ENCODE measurements at places on chromosomes 1 and 21.

- no peak for DNase-seq
These were observed 88.3 kb upstream of the SGIP1 start for GRCh38 chr1:66445492-66446181.

- DNase-seq: no peak
These were observed at the start of gene ZSWIM5 for GRCh38 chr1:45205910-45206721. Gene ZSWIM5 (minus strand): TSS chr1:45206605. CDS start chr1:45206350, 255 bp downstream.

- no peak for DNase-seq
These were observed 9.3 kb downstream of the CHI3L2 start for GRCh38 chr1:111236806-111237205.

DNA sequence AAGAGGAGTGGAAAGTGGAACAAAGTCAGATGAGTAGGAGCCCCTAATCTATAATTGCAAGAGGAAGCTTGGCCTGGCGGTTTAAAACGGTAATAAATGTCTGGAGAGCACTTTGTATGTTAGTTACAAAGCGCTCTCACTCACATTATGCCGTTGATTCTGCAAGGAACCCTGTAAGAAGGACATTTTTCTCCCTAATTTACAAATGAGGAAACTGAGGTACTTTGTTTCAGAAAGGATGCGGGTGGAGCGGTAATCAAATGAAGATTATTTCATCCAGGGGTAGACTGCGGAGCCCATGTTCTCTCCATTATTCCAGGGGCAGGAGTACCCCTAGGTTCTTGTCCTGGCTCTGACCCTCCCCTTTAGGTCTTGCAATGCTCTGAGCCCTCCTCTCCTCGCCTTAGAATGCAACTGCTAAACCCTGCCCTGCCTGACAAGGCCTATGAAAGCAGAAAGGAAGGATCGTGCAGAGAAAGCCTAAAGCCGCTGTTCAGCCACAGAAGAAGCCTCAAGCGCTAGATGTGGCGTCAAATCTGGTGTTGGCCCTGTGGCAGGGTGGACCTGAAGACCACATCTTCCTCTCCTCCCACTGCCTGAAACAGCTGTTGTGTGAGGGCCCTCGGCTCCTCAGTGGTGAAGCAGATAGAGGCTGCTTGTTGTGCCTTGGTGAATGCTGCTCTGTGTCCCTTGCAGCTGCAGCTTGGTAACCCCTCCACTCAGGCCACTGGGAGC, 588 bp upstream of the PACC1 start:
- no peak for DNase-seq

GRCh38 chr1:30147188-30147587, 576.2 kb downstream of the MATN1 start:
- no peak for DNase-seq

DNA sequence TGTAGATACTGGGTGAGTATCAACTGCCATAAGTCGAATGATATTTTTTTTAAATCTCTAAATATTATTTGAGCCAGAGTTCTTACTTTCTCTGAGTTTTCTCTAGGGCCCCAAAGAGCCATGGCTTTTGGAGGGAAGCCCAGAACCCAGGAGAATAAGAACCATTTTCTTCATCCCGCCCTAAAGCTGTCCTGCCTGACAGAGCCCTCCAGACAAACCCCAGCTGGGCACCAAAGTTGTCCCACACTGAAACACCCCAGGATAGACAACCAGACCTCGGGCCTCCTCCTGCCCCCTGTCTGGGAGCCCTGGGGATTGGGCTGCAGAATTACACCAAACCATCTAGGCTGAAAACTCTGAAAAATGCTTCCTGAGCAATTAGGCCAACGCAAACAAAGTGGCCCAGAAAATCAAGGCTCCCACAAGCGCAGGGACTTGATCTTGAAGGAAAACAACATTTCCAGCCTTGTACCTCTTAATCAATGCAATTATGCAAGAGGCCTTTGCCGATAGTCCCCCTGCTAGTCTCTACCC, 113.1 kb downstream of the RRAGC start:
- no peak for DNase-seq

- DNase-seq: no peak
These were observed 233.1 kb downstream of the KCNH1 start for GRCh38 chr1:210900820-210901219.

GRCh38 chr1:158798531-158798930, 17.5 kb upstream of the OR6N2 start:
- DNase-seq: no peak

- no peak for DNase-seq
These were observed 20.2 kb downstream of the PCSK9 start for GRCh38 chr1:55059302-55060132.

DNA sequence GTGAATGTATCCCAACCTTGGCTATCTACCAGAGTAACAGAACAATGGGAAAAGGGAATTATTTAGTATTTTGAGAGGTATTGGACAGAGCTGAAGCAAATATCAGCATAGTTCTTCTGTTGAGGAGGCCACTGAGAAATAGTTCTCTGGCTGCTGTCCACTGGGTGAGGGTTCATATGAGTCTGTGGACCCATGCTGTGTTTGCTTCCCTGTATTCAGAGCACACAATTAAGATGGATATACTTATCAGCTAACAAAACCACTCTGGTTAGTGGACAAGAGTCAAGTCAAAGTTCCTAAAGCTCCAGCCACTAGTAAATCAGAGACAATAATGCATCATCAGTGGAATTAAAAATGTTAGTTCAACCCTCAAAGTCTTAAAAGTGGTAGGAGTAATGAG, 66.1 kb downstream of the RGS18 start:
- no peak for DNase-seq

GRCh38 chr1:231139125-231139649, 22.7 kb upstream of the TRIM67 start:
- DNase-seq: peak; percentile 66

- no peak for DNase-seq
These were observed 163.2 kb upstream of the COL6A1 start for GRCh38 chr21:45818276-45818903.

GRCh38 chr1:186420311-186420710, 40.6 kb downstream of the PDC start:
- DNase-seq: no peak

DNA sequence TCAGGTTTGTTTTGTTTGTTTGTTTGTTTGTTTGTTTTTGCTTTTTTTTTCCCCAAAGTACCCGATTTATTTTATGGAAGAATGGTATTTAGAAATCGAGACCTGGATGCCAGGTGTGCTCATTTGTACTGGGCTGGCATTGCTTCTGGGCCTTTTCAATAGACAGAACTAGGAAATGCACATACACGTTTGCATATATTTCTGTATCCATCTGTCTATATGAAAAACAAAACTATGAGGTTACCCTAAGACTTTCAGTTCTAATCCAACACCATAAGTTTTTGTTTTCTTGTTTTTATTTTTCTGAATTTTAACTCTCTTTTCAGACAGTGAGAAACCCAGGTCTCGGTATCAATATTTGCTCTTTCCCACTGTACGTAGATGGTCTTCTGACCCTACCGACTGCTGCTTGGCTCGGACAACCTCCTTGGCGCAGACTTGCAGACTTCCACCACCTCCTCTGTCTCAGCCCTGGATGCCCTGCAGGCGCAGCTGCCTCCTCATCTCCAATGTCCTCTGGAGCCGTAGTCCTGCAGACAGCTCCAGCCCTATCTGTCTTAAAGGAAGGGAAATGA, 171.7 kb downstream of the NEK7 start:
- no peak for DNase-seq

DNA sequence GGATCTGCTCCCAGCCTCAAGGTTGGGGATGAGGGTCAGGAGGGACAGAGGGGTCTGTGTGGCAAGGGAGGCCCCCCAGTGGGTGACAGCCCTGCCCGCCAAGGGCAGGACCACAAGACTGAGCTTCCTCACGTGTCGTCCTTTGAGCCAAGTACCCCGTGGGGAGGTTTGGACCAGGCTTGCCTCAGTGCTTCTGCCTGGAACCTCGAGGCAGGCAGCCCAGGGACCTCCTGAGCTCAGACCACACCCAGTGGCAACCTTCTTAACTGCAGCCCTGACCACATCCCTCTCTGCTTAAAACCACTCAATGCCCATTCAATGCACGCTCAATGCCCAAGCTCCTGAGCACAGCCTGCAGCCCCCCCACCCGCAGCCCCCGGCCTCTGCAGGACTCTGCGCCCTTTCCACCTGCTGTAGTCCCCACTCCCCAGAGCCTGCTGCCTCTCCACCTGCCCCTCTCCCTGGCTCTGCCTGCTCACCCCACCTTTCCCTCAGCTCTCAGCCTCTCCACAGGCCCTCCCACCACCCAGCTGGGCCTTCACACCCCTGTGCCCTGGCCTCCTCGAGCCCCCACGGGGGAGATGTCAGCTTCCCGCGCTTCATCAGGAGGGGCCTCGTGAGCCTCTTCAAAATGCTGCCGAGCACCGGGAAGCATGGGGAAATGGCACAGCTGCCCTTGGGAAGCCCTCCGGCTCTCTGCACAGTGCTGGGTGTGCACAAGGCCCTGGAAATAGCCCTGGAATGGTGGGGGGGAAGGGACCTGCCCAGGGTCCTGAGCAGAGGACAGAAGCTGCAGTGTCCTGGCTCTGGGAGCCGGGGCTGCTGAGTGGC, 129.3 kb upstream of the VAMP3 start:
- no peak for DNase-seq

DNA sequence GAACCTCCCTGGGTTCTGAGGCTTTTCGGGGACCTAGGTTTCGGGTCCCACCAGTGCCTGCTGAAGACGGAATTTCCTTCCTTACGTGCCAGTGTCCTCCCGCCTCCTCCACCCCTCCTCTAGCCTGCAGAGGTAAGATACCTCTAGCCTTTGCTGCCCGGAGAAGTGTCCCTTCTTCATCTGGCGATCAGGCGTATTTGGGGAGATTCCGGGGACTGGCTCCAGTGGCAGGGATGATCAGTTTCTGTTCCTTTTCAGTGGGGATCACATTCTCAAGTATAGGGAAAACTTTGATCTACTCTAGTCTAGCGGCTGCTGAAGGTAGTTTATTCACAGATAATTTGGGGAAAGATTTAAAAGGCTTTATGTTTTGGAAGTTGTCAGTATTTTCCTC, 674 bp downstream of the CEP350 start:
- no peak for DNase-seq

DNA sequence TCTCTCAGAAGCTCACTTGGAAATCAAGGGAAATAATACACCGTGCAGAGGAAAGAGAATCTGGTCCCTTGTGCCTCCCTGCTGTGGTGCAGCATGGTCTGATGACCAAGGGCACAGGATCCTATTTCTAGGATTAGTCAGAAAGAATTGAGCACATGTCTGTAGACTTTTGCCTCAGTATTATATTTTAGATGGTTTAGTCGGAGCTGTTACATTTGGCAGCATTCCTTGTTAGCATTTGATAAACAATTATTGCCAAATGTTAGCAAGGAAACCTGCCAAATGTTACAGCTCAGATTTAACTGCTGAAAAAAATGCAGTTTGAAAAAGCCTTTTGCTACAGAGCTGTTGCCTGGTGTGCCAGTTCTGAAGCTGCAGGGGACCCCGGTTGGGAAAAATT, 183.5 kb upstream of the DPYD start:
- DNase-seq: peak; percentile 68

DNA sequence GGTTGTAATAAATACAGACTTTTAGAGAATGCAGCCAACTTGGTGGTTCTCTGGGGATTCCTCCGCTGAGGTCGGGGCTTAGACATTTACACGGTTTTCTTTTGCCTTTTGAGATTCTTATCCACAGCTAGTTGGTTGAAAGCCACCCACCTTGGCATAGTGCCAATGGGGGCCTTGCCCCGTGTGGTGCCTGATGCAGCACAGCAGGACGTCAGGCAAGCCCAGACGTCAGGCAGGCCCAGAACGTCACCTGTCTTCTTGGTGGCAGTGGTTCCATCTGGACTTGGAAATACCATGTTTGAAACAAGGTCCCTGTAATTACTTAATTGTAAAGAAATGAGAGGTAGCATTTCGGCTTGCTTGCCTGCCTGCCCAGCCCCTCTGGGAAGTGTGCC, 78.5 kb downstream of the GALNT2 start:
- no peak for DNase-seq

DNA sequence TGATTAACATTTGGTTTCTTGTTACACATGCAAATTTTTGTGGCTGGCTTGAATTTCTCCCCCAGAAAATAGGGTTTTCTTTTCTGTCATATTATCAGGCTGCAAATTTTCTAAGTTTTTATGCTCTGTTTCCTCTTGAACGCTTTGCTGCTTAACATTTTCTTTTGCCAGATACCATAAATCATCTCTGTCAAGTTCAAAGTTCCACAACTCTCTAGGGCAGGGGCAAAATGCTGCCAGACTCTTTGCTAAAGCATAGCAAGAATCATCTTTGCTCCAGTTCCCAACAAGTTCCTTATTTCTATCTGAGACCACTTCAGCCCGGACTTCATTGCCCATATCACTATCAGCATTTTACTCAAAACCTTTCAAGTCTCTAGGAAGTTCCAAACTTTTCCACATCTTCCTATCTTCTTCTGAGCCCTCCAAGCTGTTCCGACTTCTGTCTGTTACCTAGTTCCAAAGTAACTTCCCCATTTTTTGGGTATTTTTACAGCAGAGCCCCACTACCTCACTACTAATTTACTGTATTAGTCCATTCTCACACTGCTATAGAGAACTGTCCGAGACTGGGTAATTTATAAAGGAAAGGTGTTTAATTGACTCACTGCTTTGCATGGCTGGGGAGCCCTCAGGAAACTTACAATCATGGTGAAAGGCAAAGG, 486.9 kb upstream of the NCAM2 start:
- no peak for DNase-seq

- no peak for DNase-seq
These were observed 27.7 kb upstream of the C8B start for GRCh38 chr1:56993475-56993874.

DNA sequence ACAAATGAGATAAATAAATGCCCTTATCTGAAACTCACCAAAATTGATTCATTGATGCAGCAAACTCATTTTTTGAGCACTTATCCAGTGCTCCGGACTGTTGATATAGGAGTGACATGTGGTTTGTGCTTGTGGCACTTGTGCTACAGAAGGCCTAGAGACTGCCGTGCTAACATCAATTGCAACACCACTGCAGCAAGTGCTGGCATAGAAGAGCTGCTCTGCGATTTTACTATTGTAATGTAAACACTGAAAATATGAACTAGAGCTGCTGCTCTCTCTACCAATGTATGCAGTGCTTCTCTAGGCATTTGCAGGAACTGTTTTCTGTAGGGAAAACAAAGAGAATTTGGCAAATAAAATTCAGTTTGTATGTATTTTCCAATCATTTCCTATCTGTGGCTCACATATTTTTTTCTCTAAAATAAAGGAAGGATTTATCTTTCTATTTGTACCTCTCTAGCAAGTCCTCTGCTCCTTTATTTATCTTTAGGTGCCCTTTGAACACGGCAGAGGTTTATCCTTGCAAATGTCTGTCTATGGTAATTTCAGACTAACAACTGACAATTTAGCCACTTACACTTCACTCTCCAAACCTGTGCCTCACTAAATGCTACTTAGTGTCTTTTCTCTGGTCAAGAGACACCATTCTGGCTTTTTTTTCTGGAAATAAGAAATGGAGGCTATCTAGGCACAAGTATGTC, 409.5 kb upstream of the ADGRL2 start:
- no peak for DNase-seq
